ENCODE measurements at places on chromosomes 16 and 17.

DNA sequence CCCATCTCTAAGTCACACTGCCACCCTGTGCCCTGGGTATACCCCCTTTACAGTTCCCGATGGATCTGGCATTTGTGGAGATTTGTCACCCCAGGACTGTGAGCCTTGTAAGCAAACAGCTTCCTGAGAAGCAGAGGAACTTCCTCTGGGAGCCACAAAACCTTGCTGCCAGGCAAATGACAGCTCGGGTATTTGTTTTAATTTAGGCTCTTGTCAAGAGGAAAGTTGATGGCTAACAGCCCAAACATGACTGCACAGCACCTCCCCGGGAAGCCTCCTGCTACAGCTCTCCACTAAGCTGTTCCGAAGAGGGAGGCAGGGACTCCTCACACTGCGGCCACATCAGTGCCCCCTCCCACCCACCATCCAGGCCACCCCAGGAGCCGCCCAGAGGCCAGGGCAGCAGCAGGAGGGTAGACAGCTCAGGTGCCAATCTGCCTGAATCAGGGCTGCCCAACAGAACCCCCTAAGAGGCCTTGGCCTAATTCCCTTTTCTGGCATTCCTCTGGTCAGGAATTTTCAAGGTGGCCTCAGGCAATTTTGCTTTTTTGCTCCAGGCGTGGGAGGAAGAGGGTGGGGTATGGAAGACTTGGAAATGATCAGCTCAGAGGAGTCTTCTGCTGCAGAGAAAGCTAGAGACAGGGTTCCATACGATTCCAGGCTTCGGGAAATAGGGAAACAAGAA, 2.6 kb downstream of the ABR start:
- DNase-seq, result no peak

DNA sequence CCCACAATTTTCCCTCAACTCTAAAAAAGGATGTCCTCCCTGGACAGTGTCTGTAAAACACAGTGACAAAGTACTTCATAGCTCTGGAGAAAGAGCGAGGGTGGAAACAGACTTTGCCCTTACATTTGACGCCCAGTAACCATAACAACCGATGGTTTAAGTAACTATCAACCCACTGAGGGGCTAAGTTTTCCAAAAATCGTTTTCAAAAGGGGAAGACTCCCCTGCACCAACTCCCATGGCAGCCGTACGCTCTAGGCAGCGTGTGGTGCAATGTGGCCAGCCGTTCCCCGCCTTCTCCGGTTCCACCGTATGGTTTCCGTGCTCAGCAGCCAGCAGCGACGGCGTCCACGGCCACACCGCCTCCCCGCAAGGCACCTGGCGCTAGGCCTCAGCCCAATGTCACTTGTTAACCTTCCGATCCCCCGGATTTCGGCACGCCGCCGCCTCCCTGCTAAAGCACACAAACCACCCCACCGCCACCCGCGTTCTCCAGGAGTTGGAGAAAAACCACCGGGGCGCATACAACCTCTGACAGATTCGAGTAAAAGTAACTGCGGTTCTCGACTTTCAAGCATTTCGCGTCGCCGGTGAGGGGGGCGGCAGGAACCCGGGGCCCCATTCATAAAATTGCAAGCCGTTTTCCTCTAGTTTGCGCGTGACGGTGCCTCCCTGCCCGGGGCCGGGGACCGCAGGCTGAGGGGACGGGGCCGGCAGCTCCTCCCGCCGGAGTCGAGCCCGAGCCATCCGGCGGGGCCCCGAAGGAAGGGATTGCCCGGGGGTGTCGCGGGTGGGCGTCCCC, 661 bp downstream of the TEX2 start:
- DNase-seq, result no peak

GRCh38 chr17:28399808-28400207, 6.2 kb downstream of the SLC46A1 start:
- DNase-seq, result no peak

- DNase-seq, result no peak
These were observed 4.9 kb downstream of the FOXC2 start for GRCh38 chr16:86571530-86571915.

DNA sequence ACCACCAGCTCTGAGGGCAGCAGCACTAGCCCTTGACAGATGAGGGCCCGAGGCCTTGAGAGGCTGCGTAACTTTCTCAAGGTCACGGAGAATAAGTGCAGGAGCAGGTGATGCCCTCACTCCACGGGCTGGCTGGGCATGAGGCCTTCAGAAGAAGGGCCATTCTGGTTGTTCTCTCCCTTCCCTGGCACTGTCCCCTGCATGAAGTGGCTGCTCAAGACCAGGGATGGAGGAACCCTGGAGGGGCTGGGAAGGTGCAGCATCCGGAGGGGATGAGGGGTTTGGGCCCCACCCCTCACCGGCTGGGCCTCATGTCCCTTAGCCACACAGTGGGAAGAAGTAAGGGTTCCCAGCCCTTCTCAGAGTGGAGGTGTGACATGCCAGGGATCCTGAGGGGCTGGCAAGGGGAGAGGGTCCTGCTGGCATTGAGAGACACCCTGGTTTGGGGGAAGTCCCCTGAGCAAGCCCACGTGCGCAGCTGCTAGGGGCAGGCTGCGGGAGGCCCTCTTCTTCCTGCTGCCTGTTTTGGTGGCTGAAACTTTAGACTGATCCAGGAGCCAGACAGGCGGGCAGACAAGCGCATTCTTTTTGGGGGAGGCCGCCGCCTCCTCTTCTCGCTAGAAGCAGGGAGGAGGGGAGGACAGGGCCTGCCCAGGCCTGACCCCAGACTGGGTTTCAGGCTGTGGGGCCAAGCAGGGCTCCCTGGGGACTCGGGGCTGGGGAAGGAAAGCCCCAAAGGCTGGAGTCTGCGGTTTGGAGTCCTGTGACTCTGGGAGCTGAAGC, 74.0 kb downstream of the N4BP1 start:
- DNase-seq, result no peak

DNA sequence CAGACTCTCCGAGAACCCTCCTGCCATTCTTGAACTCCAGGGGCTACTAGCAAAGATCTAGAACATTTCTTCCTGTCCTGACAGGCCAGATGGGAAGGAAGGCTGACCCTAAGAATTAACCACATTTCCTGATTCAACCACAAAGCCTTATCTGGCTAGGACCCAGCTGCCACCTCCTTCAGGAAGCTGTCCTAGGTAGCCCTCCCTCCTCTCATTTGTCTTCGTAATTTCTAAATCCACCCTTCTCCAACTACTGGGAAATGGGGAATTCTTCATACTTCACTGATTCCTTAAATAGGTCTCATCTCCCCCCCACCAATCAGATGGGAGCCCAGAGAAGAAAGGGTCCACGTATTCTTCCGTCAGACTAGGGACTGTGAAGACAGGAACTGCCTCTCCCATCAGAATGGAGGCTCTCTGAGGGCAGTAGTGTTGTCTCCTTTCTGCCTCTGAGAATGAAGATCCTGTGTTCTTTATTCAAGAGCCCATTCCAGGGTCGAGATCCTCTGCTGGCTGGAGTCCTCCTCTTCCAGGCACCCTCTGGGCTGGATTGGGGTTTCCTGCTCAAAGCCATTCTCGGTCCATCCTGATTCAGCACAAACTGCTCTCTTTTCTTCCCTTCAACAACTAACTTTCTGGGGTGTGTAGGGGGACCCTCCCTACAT, 2.1 kb downstream of the SAMD14 start:
- DNase-seq, result no peak

GRCh38 chr16:23410176-23410575, 42.8 kb downstream of the COG7 start:
- DNase-seq, result no peak

- DNase-seq, result no peak
These were observed 7.5 kb upstream of the MPHOSPH6 start for GRCh38 chr16:82177555-82177954.

- DNase-seq, result no peak
These were observed 62.7 kb downstream of the C16orf82 start for GRCh38 chr16:27129401-27129800.

DNA sequence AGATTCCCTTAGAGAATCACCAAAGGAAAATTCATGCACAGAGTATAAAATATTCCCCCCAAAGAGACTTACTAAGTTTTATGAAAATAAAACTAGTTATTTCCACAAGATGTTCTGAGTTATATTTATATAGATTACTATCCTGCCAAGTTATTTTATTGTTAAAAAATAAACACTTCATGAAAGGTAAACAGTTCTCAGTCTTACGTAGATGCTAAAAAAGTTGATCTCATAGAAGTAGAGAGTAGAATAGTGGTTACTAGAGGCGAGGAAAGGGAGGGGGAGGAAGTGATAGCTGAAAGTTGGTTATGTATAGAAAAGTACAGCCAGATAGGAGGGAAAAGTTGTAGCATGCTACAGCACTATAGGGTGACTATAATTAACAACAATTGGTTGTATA, 65.2 kb downstream of the USP32 start:
- DNase-seq, result no peak

DNA sequence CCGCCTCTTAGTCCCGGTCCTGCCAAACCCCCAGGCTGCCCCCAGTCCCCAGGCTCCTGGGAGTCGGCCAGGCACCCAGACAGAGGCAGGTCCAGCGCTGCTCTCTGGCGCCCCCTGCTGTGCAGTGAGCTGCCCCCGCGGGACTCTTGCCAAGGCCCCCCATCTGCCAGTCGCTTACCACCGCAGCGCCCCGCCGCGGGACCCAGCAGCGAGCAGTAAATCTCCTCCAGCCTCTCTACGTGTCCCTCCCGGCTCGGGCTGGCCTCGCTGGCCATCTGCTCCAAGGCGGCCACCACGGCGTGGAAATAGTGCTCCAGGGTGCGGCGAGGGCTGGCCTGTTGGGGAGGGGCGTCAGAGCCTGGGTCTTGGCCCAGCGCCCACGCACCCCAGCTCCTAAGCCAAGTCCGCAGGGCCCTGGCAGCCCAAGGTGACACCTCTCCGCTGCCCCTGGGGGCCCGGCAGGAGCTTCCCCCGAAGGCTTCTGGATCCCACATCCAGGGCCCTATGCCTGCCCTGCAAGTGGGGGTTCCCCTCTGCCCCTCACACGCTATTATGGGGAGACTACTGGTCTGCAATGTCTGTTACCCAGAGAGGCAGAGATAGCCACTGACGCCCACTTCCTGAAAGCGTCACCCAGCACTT, 33.7 kb upstream of the MFSD6L start:
- no peak for DNase-seq

DNA sequence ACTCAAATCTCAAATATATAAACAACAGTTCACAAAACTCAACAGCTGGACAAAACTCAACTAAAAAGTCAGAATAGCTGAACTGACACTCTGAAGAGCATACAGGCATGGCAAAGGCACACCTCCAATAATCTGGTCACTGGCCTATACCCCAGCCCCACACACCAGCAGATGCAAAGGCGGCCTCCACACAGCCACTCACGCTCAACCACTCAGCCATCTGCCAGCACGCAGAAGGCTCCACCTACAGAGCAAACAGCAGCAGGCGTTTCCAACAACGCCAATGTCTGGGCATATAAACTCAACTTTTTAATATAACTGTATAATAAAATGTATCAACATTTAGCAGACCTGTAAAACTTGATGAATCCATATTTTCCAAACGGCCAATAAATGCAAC, 17.2 kb downstream of the USP7 start:
- no peak for DNase-seq

DNA sequence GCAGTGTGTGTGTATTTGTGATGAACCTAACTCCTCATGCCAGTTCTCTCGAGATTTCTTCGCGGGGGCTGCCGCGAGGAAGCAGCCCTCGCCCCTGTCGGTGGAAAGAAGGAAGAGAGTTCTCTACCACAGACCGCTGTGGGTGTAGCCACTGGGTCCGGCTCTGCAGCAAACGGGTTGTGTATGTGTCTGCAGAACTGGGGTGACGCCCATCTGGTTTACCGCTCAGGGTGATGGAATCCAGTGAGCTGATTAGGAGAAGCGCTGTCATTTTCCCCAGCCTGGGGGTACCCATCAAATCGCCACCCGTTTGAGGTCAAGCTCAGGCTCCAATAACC, 7.7 kb downstream of the CORO6 start:
- peak; percentile 68 for DNase-seq

DNA sequence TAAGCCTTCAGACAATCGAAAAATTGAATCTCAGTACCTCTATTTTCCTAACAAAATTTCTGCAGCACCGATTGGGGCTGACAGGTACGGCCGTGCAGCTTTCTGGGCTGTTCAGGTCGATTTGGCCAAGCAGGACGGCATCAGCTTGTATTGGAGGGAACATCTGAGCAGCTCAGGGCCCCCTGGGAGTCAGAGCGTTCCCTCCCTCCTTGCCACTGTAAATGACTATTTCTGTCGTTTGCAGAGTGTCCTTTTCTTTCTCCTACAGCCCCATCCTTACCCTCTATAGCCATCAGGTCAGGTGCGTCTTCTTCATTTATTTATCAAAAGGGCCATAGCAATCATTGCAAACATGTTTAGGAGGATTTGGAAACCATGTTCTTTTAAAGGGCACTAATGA, 731.1 kb downstream of the WWOX start:
- no peak for DNase-seq

DNA sequence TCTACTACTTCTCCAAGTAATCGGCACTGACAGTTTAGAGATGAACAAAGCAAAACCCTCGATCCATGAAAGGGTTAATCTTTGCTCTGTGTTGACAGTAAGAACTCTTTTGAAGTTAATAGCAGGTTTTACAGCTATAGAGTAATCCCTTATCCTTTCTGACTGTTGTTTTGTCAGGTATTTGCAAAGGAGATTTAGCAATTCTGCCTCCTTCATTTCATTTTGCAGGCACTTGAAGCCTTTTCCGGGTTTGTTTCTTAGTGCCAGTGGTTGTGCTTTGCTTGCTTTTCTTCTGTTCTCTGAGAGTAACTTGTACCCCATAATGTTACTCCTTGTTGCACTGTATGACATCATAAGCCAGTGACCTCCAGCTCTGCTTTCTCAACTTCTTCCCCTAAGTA, 64.5 kb downstream of the TANGO6 start:
- DNase-seq, result no peak

DNA sequence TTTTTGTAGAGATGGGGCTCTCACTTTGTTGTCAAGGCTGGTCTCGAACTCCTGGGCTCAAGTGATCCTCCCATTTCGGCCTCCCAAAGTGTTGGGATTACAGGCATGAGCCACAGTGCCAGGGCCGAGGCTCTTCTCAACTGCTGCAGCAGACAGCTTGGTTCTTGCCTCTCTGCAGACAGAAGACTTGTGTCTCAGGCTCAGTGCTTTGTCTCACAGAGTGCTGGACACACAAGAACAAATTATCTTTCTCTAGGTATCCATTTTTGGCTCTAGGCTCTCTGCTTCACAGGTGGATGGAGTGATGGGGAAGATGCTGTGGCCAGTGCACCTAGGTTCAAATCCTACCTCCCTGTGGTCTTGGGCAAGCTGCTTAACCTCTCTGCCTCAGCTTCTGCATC, 80.8 kb upstream of the RNU2-1 start:
- no peak for DNase-seq
